ENCODE measurements at places on chromosomes 13 and 19. TPM values are rescaled to one million over a fixed set of nuclear protein-coding genes. Genes with fewer than 3 reads are reported as not detected.
A peak's percentile ranks its signal among the peaks of the same experiment; 100 is the strongest.

GRCh38 chr13:36758345-36758744 lies 60.7 kb upstream of the RFXAP start:
- DNase-seq, result no peak
- H3K27me3 ChIP-seq, result peaks cover 50% of the 10 kb centered on the region
- H3K27ac ChIP-seq, result no peak overlapping the region
- no peak overlapping the region for H3K4me3 ChIP-seq
- H3K36me3 ChIP-seq, result no peaks in the 10 kb centered on the region

DNA sequence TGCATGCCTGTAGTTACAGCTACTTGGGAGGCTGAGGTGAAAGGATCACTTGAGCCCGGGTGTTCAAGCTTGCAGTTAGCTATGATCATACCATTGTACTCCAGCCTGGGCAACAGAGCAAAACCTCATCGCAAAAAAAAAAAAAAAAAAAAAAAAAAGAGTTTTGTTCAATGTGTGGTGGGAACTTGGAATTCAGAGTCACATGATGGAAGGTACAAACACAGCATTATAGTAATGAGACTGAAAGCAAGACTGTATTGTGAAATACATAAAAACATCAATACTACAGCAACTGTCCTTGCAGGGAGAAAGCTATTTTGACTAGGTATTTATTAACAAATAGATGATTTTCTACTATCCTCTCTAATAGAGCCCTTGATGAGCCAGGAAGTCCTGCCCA lies 393.2 kb downstream of the DLEU7 start:
- H3K36me3 ChIP-seq, result no peaks in the 10 kb centered on the region
- peaks cover 5% of the 10 kb centered on the region for H3K4me1 ChIP-seq
- H3K4me3 ChIP-seq, result no peak overlapping the region
- DNase-seq, result no peak
- no peak overlapping the region for H3K27ac ChIP-seq

DNA sequence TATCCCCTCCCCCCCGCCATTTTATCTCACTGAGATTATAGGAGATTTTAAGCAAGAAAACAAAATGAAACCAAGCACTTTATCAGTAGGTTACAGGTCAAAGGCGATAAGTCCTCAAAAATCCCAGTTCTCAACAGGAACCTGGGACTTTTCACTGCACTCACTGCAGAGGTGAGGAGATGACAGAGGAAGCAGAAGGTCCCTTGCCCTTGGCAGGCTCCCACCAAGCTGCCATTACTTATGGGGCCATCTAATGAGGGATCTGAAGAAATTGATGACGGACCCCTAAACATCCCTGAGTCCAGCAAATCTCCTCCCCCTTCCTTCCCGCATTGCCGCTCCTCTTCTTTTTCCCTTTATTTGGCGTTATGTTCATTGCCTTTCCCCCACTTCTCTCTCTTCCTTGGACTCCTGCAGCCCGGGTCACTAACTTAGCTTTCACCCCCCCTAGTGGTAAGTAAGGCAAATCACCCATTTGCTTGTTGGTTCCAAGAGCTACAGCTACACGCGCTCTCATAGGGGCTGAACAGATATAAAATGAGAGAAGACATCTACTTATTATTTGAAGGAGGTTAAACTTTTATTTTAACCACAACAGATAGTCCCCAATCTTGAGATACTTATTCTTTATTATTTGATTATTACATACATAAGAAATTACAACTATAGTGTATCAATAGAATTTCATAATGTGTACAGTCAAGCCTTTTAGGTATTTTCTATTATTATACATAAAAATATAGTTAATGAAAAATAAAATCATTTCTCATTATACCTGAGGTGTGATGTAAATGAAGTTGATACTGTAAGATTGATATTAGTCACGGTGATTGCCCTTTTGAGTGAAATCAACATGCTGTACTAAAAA lies 52.0 kb upstream of the ARGLU1 start:
- peak; percentile 25 for DNase-seq
- H3K27ac ChIP-seq, result no peak overlapping the region
- H3K27me3 ChIP-seq, result peaks cover 25% of the 10 kb centered on the region
- no peaks in the 10 kb centered on the region for H3K36me3 ChIP-seq
- no peak overlapping the region for H3K4me3 ChIP-seq
- peaks cover 5% of the 10 kb centered on the region for H3K4me1 ChIP-seq

DNA sequence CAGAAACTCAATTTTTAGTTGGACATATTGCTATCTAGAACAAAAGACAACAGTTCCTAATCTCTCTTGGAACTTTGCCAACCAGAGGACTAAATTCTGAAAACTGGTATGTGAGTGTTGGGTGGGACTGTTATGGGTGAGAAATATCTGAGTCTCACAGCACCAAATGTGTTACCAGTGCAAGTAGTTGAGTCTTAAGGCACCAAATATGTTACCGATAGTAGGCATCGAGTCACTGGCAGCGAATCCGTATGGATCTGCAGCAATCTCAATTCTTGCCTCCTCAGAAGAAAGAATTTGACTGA lies 575.2 kb downstream of the DACH1 start:
- H3K36me3 ChIP-seq, result peaks cover 3% of the 10 kb centered on the region
- DNase-seq, result no peak
- H3K27me3 ChIP-seq, result no peaks in the 10 kb centered on the region
- H3K4me3 ChIP-seq, result no peak overlapping the region
- H3K27ac ChIP-seq, result peak overlapping the region; percentile 76

GRCh38 chr19:964761-965694 lies 19.1 kb upstream of the WDR18 start:
- DNase-seq, result no peak
- no peaks in the 10 kb centered on the region for H3K4me1 ChIP-seq
- no peak overlapping the region for H3K27ac ChIP-seq
- H3K4me3 ChIP-seq, result no peak overlapping the region
- peaks cover 5% of the 10 kb centered on the region for H3K36me3 ChIP-seq

GRCh38 chr19:46718157-46718933 lies 1.4 kb upstream of the PRKD2 start:
- peak overlapping the region; percentile 96 for H3K4me3 ChIP-seq
- no peaks in the 10 kb centered on the region for H3K27me3 ChIP-seq
- H3K4me1 ChIP-seq, result peaks cover 42% of the 10 kb centered on the region
- H3K36me3 ChIP-seq, result peaks cover 7% of the 10 kb centered on the region
- H3K27ac ChIP-seq, result peak overlapping the region; percentile 80
- peak; percentile 56 for DNase-seq

DNA sequence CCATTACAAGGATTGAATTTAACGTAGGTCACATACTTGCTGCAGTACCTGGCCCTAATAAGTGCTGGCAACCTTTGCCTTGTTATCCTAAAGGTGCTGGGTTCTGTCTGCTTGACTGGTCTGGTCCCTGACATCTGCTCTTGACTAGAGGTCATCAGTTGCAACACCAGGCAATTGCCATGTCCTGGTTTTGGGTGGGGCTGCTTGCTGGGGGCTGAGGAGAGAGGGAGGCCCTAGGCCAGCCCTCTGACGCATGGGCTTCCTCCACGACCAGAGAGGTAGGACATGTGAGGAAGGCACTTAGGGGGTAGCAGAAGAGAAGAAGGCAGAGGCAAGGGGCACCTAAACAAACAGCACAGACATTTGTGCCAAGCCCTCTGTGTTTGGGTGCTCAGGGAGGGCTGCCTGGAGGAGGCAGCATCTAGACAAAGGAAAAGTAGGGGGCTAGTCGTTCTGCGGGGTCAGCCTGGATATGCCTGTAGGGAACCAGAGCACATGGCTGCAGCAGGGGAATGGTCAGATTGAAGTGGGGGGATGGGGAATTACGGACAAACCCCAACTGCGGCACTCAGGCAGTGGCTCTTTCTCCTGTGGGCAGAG lies 21.7 kb downstream of the VSTM2B start:
- H3K4me1 ChIP-seq, result no peaks in the 10 kb centered on the region
- no peak for DNase-seq
- H3K36me3 ChIP-seq, result no peaks in the 10 kb centered on the region
- peaks cover 27% of the 10 kb centered on the region for H3K27me3 ChIP-seq
- peak overlapping the region; percentile 30 for H3K27ac ChIP-seq
- no peak overlapping the region for H3K4me3 ChIP-seq

C5AR1 gene
- total RNA-seq, result 1.8 TPM

ATP4B gene
- not detected for total RNA-seq

CCDC169 gene
- 1.4 TPM for total RNA-seq

ADPRHL1 gene
- 1.4 TPM for total RNA-seq
